ENCODE measurements at places on chromosomes 3 and 15. TPM values are rescaled to one million over a fixed set of nuclear protein-coding genes. Genes with fewer than 3 reads are reported as not detected.
A peak's percentile ranks its signal among the peaks of the same experiment; 100 is the strongest.

GRCh38 chr3:63228677-63229076 lies 49.4 kb upstream of the SYNPR start:
- DNase-seq = no peak
- H3K27me3 ChIP-seq = no peaks in the 10 kb centered on the region
- H3K4me1 ChIP-seq = no peaks in the 10 kb centered on the region
- no peak overlapping the region for H3K4me3 ChIP-seq
- H3K36me3 ChIP-seq = no peaks in the 10 kb centered on the region

GRCh38 chr3:129226374-129226773 lies 23.0 kb upstream of the COPG1 start:
- no peaks in the 10 kb centered on the region for H3K27me3 ChIP-seq
- H3K4me3 ChIP-seq = no peak overlapping the region
- no peaks in the 10 kb centered on the region for H3K4me1 ChIP-seq
- no peaks in the 10 kb centered on the region for H3K36me3 ChIP-seq
- H3K27ac ChIP-seq = no peak overlapping the region

- H3K4me1 ChIP-seq = no peaks in the 10 kb centered on the region
- no peaks in the 10 kb centered on the region for H3K36me3 ChIP-seq
- H3K27ac ChIP-seq = no peak overlapping the region
- H3K27me3 ChIP-seq = no peaks in the 10 kb centered on the region
These were observed 28.7 kb downstream of the SENP8 start for GRCh38 chr15:72146934-72147333.

GRCh38 chr3:106946866-106947265 lies 430.4 kb upstream of the CCDC54 start:
- no peak overlapping the region for H3K4me3 ChIP-seq
- DNase-seq = no peak
- H3K27ac ChIP-seq = no peak overlapping the region
- no peaks in the 10 kb centered on the region for H3K4me1 ChIP-seq
- H3K27me3 ChIP-seq = no peaks in the 10 kb centered on the region
- no peaks in the 10 kb centered on the region for H3K36me3 ChIP-seq

- H3K4me1 ChIP-seq = no peaks in the 10 kb centered on the region
- no peak overlapping the region for H3K27ac ChIP-seq
- DNase-seq = no peak
- H3K27me3 ChIP-seq = no peaks in the 10 kb centered on the region
- no peak overlapping the region for H3K4me3 ChIP-seq
These were observed 83.6 kb upstream of the TSEN2 start for GRCh38 chr3:12400616-12401194.

- no peaks in the 10 kb centered on the region for H3K36me3 ChIP-seq
- H3K4me1 ChIP-seq = no peaks in the 10 kb centered on the region
- DNase-seq = no peak
- no peak overlapping the region for H3K27ac ChIP-seq
- H3K27me3 ChIP-seq = no peaks in the 10 kb centered on the region
These were observed 575.1 kb downstream of the EPHA3 start for GRCh38 chr3:89682556-89682955.

GRCh38 chr15:35329521-35329961 lies 216.4 kb downstream of the DPH6 start:
- no peaks in the 10 kb centered on the region for H3K36me3 ChIP-seq
- no peak overlapping the region for H3K27ac ChIP-seq
- H3K27me3 ChIP-seq = no peaks in the 10 kb centered on the region

DNA sequence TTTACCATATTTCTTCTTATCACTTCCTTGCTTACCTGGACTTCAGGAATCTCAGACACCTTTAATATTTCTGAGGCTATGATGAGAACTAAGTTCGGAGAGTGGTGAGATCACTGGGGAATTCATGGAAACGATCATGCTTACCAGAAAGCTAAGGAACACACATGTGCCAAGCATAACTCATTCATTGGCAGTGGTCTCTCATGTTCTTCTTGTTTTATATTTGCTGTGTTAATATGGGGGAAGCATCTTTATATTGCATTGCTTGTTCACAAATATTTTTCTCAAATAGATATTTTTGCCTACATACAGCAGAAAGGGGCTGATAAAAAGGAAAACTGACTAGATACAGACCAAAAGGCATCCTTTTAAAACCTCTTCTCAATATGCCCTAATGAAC lies 55.8 kb downstream of the COL6A6 start:
- H3K36me3 ChIP-seq = no peaks in the 10 kb centered on the region
- H3K4me1 ChIP-seq = no peaks in the 10 kb centered on the region
- H3K27me3 ChIP-seq = no peaks in the 10 kb centered on the region
- no peak for DNase-seq

DNA sequence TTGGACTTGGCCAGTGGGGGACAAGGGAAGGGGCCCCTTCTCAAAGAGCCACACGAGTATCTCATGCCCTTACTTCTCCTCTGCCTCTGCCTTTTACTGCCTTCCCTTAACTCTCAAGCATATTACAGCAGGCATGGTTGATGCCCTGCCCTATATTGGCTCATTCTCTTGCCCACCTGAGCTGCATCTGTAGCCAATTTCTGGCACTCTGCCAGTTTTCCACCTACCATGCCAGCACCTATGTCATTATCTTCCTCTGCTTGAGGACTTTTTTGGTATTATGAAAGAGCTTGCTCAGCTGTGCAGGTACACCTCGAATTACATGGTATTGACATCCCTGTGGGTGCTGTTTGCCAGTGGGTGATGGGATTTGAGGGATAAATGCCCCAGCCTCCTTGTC lies 181.8 kb downstream of the OXSM start:
- H3K4me1 ChIP-seq = no peaks in the 10 kb centered on the region
- no peak overlapping the region for H3K4me3 ChIP-seq
- no peak for DNase-seq

GRCh38 chr15:51992953-51993352 lies 21.4 kb upstream of the LEO1 start:
- no peaks in the 10 kb centered on the region for H3K4me1 ChIP-seq
- no peak for DNase-seq
- no peak overlapping the region for H3K4me3 ChIP-seq
- no peak overlapping the region for H3K27ac ChIP-seq
- no peaks in the 10 kb centered on the region for H3K36me3 ChIP-seq

DNA sequence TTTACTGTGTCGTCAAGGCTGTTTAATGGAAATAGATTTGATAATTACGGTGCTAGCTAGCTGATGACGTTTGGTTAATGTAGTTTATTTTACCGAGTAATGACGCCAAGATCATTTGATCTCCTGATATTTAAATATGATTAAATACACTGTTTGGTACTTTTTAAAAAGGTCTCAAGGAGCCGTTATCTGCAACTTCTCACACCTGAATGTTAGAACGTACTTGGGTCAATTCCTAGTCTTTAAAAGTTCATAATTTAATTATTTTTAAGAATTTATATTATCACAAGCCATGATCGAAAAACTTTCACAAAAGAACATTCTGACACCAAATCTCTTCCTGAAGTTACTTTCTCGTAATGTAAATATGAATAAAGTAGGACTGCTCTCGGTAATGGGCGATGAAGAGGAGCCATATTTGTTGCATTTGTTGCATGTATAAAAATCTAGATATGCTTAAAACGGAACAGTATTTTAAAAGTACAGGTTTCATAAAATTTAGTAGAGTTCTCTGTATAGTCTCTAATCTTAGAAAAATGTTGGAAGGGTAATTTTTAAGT lies 16.2 kb upstream of the CHD2 start:
- H3K27ac ChIP-seq = peak overlapping the region; percentile 100
- H3K36me3 ChIP-seq = peaks cover 13% of the 10 kb centered on the region
- H3K27me3 ChIP-seq = no peaks in the 10 kb centered on the region

DNA sequence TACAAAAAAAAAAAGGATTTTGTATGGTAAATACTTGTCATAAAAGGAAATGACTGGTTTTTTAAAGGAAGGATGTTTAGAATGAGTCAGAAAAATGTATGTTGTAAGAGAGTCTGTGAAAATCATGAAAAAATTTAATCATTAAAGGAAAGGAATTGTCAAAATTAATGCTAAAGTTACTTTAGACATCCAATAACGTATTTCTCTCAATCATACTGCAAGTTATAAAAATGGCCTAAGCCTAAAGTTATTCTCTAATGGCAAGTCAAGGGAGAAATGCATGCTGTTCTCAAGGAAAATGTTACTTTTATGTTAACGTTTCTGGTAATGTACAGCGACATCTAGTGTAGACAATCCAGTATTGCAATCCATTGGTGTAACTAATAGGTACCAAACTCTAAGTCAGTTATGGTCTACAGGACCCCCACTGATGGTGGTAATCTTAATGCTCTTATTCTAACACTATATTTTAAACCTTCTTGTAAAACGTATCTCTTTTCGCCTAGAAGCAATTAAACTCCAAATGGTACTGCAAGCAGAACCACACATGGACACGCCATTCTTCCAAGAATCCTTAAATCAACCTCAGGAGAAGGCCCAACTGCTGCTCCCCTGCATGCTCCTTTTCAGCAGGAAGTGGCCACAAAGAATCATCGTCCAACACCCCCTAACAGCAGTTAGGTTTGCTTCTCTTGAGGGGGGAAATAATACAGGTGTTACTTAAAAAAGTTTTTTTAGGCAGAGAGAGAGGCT lies 35.2 kb downstream of the NCEH1 start:
- no peak overlapping the region for H3K4me3 ChIP-seq
- no peaks in the 10 kb centered on the region for H3K36me3 ChIP-seq
- DNase-seq = peak; percentile 48

DNA sequence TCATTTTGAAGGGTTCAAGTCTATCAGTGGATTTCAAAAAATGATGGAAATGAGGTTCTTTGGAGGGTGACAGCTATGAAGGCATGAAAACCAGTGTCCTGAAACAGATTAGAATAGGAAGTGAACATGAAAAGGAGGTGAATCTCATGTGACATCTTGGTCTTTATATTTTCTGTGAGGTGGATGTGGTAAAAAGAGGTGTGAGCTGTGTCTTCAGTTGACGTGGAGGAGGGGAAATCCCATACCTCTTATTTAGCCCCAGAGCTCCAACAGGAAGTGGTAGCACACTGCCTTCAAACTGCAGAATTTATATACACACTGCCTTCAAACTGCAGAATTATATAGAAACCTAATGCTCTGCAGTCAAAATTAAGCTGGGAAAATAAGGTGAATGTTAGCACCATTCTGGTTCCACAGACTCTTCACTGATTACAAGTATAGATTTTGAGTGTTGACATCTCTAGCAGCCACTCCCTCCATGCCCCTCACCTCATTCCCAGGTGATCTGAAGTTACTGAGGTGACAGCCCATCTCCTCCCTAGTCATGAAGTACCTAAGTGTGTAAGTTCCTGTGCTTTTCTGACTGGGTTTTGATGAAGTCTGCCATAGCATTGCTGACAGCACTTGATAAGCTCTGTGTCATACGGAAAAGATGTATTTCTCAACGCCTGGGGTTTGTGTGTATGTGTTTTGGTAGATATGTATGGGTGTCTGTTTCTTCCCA lies 2.7 kb downstream of the RAB8B start:
- peak; percentile 34 for DNase-seq
- H3K4me1 ChIP-seq = peaks cover 50% of the 10 kb centered on the region
- peak overlapping the region; percentile 86 for H3K4me3 ChIP-seq
- no peaks in the 10 kb centered on the region for H3K36me3 ChIP-seq
- peak overlapping the region; percentile 99 for H3K27ac ChIP-seq

The LTF gene
- not detected for total RNA-seq

The SNURF gene
- 24.0 TPM for total RNA-seq

The DPPA2 gene
- not detected for total RNA-seq

The TGM4 gene
- not detected for total RNA-seq

All from naive thymus-derived CD4-positive, alpha-beta T cell (primary cell).